SHP77 treated with DMSO at 0.1 percent for 48 hours (cell line): ENCODE measurements at places on chromosomes 7 and 10.

GRCh38 chr10:17174626-17175025 is 26.8 kb downstream of the TRDMT1 start:
- DNase-seq = no peak

- no peak for DNase-seq
These were observed 16.6 kb downstream of the PLPP4 start for GRCh38 chr10:120473593-120473992.

- DNase-seq = no peak
These were observed 46.7 kb downstream of the HTRA1 start for GRCh38 chr10:122508021-122508420.

DNA sequence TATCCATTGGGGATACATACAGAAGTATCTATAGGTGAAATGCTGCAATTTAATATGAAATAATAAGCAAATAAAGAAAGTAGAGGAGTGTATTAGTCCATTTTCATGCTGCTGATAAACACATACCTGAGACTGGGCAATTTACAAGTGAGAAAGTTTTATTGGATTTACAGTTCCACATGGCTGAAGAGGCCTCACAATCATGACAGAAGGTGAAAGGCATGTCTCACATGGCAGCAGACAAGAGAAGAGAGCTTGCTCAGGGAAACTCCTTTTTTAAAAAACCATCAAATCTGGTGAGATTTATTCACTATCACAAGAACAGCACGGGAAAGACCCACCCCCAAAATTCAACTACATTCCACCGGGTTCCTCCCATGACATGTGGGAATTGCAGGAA is 82.8 kb upstream of the TRIM24 start:
- no peak for DNase-seq

- DNase-seq = no peak
These were observed 193.5 kb downstream of the SEC23IP start for GRCh38 chr10:120086066-120086465.
